ENCODE measurements at places on chromosomes 6 and 20.

- no peak for DNase-seq
These were observed 8.0 kb upstream of the EPM2A start for GRCh38 chr6:145743332-145743731.

DNA sequence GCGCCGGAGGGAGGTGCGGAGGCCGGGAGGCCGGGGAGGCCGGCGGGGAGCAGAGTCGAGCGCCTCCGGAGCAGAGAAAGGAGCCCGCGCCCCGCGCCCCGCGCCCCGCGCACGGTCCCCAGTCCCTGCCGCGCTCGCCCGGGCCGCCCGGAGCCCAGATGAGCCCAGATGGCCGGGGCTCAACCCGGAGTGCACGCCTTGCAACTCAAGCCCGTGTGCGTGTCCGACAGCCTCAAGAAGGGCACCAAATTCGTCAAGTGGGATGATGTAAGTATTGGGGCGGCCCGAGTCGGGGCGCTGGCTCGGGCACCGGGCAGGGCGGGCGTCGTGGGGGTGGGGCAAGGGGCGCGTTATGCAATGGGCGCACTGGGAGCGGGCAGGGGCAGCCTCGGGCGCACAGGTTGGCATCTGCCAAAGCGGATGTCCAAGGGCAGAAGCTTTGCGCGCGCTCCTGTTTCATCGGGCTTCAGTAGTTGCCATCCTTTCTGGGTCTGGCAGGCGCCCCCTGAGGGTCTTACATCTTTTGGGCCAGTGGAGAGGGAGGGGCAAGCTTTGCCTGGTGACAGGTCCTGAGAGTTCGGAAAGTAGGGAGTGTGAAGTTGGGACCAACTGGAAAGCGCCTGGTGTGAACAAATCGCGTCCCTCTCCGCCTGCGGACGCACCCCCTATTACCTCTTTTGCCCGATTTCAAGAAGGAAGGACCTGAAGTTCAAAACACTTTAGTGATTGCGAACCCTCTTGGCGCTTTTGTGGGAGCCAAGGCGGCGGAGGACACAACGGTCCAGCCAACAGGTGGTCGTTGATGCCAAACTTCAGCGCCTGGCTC, 631 bp downstream of the PLCB1 start:
- no peak for DNase-seq

- no peak for DNase-seq
These were observed 94.8 kb upstream of the NHSL1 start for GRCh38 chr6:138593909-138594757.

GRCh38 chr20:8933381-8933807, 135.5 kb upstream of the PLCB4 start:
- DNase-seq = no peak

GRCh38 chr20:43325926-43326325, 131.8 kb upstream of the SRSF6 start:
- no peak for DNase-seq

DNA sequence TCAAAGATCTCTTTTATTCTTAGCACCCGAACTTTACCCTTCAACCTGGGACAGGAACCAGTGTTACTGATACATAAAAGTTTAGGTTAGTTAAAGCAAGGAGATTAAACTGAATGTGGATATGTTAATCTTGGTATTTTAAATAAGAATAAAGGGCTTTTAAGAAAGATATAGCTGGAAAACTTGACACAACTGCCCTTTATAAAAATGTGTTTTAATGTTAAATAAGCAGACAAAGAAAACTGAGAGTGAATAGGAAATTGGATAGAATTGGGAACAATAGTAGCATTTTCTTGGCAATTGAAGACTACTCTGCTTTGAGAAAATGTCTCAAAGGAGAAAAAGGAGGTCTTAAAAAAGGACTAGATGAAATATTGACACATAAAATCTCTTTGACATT, 45.9 kb upstream of the CRISP1 start:
- no peak for DNase-seq

DNA sequence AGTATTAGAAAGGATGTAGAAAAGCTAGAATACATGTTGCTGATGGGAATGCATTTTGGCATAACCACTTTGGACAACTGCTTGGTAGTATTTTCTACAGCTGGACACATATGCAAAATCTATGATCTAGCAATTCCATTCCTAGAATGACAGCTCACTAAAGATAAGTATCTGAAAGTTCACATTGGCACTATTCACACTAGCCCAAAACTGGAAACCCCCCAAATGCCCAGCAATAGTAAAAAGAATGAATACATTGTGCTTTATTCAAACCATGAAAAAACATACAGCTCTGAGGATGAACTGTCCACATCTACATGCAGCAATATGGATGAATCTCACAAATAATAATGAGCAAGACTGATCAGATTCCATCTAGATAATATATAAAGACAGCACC, 79.0 kb downstream of the PPP1R3G start:
- DNase-seq = no peak

- no peak for DNase-seq
These were observed 6.3 kb downstream of the SDCBP2 start for GRCh38 chr20:1322511-1323245.

- no peak for DNase-seq
These were observed 94.4 kb downstream of the SAMD3 start for GRCh38 chr6:130128326-130128725.

- no peak for DNase-seq
These were observed 72.5 kb downstream of the ATP9A start for GRCh38 chr20:51695574-51696303.

DNA sequence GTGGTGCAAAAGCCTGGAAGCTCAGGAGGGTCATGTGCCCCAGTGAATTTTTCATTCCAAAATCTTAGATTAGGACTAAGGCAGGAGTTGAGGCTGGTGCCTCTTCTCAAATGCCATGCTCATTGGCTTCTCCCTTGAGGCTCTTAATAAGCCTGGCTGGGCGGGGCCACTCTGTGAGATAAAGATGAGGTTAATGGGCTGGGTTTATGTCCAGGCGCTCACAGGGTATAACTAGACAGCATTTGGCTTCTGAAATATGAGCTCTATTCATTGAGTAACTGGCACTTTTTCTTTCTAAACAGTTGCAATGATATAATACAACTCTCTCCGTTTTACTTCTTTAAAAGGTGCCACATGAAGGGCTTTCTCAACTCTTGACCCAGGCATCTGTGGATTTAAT, 156.3 kb downstream of the SCML4 start:
- DNase-seq = no peak

DNA sequence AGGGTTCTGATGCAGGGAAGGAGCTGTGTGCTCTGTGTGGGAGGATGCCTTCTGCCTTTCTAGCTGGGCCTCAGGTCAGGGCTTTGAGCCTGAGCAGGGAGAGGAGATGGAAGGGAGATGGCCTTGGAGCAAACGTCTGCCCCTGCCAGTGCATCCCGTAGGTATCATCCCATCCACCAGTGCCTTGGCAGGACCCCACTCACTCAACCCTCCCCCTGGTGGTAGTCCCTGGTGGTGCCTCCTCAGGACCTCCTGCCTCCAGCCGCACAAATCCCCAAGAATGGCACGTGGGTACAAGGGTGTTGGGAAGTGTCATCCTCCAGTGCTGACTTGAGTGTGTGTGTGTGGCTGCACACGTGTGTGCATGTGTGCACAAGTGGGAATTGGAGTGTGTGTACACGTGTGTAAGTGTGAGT, 23.1 kb upstream of the MICB start:
- DNase-seq = no peak

DNA sequence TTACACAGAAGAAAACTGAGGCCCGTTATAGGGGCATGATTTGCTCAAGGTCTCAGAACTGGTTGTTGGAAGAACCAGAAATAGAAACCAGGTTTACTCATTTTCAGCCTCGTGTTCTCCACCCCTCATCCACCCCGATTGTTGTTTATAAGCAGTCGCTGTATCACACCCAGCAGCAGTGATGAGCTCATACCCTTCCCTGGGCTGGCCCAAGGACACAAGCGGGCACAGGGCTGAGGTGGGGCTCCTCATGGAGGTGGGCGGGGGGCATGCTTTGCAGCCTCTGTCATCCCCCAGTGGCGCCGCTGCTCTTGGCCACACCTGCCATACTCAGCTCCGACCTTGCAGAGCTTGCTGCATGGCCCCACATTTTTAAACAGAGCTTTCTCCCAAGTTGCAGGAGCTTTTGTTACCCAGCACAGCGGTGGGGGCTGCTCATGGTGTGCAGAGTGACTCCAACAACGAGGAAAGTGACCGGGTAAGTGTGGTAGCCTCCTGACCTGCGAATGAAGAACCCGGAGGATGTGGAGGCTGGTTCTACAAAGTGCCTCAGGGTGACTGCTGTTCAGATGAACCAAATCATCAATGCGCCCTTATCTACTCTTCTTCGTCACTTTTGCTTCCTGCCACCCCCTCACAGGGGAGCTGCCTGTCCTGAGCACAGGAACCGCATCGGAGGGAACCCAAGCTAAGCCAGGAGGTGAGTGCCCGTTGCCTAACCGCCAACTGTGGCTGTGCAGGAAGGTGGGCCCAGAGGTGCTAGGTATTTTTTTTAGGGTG, 43.6 kb upstream of the NKX2-2 start:
- DNase-seq = no peak

- DNase-seq = no peak
These were observed 912 bp downstream of the SNRNP48 start for GRCh38 chr6:7590918-7591302.

- no peak for DNase-seq
These were observed 46.9 kb upstream of the NAA20 start for GRCh38 chr20:19970256-19970765.

DNA sequence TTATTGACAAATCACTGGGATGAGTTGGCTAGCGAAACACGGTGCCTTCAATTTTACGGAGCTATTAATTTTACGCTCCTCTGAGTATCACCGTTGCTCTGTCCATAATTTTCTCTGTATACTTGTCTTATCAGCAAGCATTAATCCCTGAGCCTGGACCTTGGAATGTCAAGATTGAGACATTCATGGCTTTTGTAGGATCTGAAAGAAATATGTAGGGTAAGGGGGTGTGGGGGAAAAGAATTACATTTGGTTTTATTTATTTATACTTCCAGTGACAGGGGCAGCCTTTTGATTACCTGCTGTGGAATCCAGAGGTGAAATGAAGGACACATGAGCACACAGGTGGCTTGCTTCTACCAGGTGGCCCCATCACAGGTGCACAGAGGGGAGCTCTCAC, 46.6 kb downstream of the DTD1 start:
- DNase-seq = no peak

DNA sequence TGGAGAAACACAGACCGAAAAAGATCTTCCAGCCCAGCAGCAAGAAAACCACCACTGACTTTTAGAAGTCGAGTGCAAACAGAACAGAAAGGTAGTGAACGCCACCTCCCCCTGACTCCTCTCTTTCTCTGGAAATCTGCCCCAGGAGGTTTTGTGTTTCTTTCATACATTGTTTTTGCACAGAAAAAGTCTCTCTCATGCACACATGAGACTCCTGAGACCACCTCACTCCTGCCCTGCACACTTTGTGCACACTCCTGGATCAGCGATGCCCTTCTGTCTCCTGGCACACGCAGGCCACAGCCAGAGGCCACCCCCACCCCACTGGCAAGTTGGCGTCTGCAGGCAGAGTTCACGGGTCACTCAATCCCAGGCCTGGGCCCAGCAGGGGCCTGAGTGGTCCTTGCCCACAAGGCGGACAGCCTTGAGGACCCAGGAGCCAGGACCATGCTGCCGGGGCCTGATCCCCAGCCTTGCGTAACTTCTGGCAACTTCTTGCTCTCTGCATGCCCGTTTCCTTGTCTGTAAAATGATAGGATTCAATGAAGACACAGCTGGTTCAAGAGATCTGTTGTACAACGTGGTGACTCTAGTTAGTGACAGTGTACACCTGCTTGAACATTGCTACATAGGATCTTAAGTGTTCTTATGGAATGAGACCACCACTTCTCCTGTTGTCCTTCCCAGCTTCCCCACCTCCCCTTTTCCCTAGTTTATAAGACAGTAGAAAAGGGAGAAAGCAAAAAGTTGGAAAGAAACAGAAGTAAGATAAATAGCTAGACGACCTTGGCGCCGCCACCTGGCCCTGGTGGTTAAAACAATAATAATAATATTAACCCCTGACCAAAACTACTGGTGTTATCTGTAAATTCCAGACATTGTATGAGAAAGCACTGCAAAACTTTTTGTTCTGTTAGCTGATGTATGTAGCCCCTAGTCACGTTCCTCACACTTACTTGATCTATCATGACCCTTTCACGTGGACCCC, 30.2 kb upstream of the CST7 start:
- DNase-seq = no peak

GRCh38 chr20:56433880-56434255, 21.8 kb downstream of the CASS4 start:
- DNase-seq = no peak

DNA sequence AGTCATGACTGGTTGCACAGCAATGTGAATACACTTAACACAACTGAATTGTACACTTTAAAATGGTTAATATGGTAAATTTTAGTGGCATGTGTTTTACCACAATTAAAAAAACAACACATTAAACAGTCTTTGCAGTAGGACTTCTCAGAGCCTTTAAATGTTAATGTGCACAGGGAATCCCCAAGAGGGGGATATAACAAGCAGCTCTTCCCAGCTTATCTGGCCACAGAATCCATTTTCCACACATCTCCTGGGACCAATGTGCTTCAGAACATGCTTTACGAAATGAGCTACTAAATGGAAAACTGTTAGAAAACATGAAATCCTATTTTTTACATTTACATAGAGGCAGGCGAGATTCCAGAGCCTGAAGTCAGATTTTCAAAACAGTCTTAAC, 44.4 kb downstream of the FYN start:
- no peak for DNase-seq

DNA sequence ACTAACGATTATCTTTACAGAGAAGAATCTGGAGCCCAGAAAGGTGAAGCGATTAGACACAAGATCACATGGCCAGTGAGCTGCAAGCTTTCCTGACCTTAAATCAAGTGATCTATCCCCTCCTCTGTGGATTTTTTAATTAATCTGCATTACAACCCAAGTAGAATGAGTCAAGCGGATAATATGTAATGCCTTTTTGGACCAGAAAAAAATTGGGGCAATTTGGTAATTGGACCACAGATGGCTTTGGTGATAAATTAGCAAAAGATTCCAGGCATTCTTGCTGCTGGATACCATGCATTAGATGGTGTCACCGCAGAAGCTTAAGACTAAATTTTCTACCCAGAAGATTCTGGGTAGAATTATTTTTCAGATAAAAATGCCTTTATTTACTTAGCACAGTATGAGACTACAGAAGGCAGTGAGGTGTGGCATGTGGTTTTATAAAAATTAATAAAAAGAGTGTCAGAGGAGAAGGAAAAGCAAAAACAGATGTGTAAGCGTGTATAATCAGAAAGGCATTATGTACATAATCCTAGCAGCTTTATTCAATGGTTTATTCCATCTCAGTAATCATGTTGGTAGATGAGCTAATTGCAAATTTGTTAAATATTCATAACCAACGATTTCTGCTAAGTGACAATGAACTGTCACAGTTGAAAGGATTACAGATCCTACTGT, 53.9 kb upstream of the PCSK2 start:
- no peak for DNase-seq

DNA sequence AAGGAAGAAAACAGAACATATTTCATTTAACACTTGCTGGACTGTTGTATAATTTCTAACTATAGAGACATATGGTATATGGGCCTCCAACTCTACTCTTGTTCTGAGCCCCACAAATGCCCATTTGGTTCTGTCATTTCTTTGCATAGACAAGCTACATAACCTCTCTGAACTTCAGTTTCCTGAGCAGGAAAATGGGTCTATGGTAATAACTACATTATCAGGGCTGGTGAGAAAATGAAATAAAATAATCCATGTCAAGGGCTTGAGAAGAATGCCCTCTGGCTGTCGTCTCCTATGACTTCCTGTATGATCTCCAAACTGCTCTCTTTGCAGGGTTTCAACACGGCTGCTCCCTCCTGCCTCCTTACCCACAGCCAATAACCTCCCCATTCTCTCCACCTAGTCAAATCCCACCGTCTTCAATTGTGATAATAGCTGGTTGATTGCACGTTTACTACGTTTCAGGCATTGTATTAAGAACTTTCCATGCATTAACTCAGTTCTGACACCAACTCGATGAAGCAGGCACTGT, 12.0 kb downstream of the ZCCHC3 start:
- no peak for DNase-seq
